Neural crest cell (in vitro differentiated cells): ENCODE measurements at places on chromosomes 2 and 18.

DNA sequence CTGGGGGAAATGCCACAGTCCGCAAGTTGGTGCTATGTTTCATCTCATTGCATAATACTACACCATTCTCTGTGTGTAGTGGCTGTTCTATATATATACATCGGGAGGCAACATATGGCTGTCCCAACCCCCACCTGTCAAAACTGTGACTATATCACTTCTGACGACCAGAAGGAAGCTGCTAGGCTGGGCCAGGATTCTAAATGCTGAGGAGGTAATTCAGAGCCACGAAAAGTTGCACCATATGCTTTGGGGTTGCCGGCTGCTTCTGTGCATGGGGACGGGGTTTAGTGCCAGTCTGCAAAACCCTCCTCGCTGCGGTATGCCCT is 117.3 kb downstream of the MSH2 start:
- DNase-seq, result no peak

- DNase-seq, result no peak
Observed at GRCh38 chr2:42025151-42025582, 22.7 kb upstream of the PKDCC start.

DNA sequence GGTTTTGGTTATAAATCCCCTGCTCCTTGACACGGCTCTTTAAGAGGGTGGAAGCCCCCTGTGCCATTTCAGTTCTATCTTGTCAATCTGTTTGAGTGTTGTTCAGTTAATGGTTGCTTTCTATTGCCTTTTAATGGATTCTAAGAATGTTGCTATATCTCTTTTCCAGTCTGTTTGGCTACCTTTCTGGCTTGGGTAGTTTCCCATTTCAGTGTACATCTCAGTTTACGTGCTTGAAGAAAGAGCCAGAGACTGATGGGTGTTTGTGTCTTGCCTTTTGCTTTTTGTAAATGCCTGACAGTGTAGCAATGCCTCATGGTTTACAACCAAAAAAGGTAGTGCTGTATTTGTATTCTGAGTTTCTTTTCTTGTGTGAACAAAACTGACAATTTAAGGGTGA is 45.3 kb downstream of the SPATS2L start:
- DNase-seq, result no peak

- DNase-seq, result peak; percentile 92
Observed at GRCh38 chr2:231713730-231714638, 5.7 kb downstream of the PTMA start.

- DNase-seq, result no peak
Observed at GRCh38 chr2:8570637-8571036, 111.2 kb upstream of the ID2 start.

DNA sequence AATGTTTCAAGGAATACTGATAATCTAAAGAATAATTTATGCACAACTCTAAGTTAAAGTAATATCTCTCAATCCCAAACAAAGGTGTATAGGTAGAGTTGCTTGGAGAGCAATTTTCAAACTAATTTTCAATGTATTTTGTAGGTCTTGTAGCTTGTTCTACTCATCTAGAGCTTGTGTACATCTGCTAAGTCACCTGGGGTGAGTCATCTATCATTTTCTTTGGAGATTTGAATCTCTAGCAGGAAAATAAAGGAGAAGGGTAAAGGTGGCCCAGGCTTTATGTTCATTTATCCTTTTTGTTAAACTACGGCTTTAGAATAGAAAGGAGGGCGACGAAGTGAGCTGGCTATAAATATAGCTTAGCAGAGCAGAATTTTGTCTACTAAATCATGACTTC is 76.8 kb upstream of the THUMPD2 start:
- no peak for DNase-seq

DNA sequence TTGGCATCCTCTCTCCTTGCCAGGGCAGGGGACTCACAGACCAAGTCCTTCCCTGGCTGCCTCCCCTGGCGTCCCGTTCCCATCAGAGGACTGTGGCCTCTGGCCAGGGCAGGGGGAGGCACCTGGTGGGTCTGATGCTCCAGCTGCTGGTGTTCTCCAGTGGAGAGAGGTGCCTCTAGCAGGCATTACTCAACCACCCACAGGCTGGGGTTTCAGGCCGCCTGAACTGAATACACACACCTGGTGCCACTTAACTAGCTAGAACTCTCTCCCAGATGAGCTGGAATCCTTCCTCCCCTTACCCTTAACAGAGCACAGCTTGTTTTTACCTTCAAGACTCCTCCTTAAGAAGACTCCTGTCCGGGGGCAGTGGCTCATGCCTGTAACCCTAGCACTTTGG is 37.7 kb upstream of the CNGA3 start:
- DNase-seq, result no peak

DNA sequence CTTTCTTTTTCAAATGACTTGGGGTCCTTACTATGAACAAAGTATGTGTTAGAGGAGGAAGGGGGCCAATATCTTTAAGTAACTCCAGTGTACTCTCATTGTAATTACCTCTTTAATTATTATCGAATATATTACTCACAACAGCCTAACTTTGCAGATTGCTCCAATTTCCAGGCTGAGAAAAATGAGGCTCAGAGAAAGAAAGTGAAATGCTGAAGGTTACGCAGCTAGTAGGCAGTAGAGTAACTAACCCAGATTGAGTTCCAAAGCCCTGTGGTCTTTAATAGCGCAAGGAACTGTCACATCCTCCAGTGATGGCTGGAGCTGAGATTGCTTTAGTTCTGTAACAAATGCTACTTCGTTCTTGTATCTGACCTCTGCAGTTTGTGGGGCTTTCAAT is 2.2 kb upstream of the GYPC start:
- DNase-seq, result no peak

GRCh38 chr2:119157850-119158511 is 570 bp downstream of the C1QL2 start:
- no peak for DNase-seq

GRCh38 chr2:172296267-172297046 is 130.9 kb upstream of the ITGA6 start:
- no peak for DNase-seq

DNA sequence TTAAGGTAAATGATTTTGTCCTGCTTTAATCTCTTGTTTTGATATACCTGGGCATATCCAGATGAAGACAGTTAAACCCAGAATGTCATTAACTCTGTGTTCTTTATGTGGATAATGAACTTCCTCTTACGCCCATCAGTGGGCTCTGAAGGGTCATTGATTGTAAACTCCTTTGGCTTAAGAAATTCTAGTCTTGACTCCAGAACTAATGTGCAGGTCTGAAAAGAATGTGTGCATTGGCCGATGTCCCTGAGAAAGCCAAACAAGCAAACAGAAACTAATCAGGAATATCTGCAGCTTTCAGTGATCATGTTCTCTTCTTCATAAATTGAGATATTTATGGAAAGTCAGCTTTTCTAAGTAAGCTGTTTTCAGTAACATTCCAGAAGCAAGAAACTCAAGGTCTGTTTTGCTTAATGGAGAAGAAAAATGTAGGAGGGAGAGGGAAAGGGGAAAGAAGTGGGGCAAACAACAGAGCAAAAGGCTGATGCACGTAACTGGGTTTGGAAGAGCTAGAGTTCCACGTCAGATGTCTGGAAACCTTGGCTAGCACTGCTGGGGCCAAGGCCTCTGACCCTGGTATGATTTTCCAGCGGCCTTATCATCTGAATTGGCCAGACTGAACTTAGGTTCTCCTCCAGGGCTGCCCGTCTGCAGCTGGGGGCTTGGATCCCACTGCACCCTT is 61.3 kb upstream of the FHL2 start:
- DNase-seq, result no peak

DNA sequence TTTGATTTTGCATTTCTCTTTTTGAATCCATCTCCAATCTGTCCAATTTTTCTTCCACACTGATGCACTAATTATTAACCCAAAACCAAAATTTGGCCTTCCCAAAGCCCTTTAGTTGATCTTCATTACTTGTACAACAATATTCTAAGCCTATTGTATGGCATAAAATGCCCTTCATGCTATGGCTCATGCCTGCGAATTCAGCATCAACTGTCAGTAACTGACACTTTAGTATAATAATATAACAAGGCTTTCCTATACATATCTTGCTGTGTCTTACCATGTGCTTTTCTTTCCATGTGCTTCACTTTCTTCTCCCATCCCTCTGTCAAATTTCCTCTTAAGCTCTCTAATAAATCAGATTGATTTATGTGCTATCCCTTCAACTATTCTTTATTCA is 154.0 kb upstream of the TFPI start:
- no peak for DNase-seq

DNA sequence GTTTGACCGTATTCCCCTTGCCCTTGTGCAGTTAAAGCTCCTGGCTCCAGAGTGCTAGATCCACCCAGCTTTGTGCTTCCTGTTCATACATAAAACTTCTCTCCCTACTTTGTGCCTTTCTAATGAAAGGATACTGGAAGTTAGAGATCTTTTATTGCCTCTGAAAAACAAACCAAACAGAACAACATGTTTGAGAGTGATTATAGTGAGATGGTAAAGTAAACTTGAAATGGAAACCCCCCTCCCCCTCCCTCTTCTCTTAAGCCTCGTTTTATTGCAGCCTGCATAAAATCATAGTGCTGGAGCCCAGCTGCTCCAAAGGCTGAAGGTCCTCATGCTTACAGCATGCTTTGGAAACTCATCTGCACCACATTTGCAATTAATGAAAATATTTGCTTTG is 125.1 kb downstream of the TANC1 start:
- no peak for DNase-seq

- peak; percentile 71 for DNase-seq
Observed at GRCh38 chr18:47754311-47755101, 176.0 kb downstream of the SMAD2 start.

- no peak for DNase-seq
Observed at GRCh38 chr2:178666458-178666857, 140.8 kb downstream of the TTN start.

GRCh38 chr2:106178716-106179115 is 15.4 kb downstream of the UXS1 start:
- no peak for DNase-seq

GRCh38 chr18:57915865-57916582 is 112.9 kb upstream of the ATP8B1 start:
- DNase-seq, result peak; percentile 2

DNA sequence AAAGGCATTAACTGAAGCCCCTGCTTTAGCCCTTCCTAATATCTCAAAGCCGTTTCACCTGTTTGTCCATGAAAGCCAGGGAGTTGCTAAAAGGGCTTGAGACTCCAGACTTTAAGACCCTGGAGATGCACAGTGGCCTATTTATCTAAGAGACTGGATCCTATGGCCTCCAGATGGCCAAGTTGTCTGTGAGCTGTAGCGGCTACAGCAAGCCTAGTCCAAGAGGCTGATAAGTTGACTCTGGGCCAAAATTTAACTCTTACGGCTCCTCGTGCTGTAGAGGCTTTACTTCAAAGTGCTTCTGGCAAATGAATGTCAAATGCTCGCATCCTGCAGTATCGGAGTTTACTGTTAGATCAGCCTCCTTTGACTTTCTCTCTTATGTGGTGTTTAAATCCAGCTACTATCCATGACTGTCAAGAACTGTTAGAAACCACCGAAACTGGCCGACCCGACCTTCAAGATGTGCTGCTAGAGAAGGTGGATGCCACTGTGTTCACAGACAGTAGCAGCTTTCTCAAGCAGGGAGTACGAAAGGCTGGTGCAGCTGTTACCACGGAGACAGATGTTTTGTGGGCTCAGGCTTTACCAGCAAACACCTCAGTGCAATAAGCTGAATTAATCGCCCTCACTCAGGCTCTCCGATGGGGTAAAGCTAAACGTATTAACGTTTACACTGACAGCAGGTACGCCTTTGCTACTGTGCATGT is 336.7 kb upstream of the CNTNAP5 start:
- DNase-seq, result no peak

- no peak for DNase-seq
Observed at GRCh38 chr2:145593991-145594614, 1074.2 kb upstream of the ZEB2 start.

- DNase-seq, result no peak
Observed at GRCh38 chr2:101433465-101433864, 41.4 kb downstream of the RFX8 start.

DNA sequence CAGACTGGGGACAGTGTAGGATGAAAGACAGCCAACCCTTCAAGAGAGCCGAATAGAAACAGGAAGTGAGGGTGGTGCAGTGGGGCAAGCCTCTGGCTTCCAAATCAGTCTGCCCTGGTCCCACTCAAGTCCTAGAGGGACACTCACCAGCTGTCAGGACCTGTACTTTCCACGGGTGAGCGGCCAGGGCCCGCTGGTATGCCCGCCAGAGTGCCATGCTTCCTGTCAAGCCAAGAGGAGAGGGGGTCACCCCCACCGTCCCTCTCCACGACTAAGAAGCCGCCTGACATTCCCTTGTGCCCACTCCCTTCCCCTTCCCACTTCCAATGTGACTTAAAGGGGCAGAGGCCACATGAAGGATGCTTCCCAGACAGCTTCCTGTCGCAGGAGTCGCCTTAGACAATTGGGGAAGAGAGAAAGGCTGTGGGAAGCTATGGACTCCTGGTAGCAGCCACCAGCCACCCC is 564 bp downstream of the MPV17 start:
- no peak for DNase-seq

GRCh38 chr18:60826346-60826745 is 453.8 kb upstream of the MC4R start:
- no peak for DNase-seq

DNA sequence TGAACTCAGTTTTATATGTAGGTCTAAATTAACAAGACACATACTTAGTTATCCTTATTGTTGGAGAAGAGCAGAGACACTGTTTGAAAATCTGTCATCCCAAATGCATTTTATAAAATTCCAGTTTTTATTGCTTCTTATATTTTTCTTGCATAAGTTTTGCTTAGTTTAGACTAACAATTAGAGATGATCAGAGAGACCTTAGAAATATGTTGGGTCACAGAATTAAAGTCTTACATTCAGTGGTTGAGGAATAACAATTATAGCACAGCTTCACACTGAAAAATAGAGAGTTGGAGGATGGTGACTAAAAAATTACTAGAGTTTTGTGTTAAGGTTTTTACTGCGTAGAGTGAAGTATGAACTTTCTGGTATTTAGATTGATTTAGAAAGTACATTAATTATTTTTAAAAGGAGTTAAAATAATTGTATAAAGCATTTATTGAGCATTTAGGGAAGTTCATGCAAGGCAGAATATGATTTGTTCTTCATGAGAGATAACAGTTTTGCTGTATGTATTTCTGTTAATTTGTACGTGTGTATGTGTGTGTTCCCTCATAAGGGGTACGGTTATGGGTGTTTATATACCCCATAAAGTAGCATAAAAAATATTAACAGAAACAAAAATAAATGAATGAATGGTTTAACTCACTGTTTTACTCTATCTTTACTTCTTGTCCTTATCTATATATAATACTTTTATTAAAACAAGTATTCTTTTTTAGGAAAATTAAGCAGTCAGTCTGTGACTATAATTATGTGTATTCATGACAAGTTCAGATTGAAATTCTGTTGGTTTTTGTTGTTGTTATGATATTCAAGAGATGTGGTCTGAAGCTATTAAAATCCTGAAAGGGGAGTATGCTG is 31.2 kb downstream of the DDX1 start:
- DNase-seq, result no peak

- DNase-seq, result no peak
Observed at GRCh38 chr2:170425281-170425751, 247.4 kb downstream of the MYO3B start.

GRCh38 chr2:852168-852567 is 98.5 kb upstream of the SNTG2 start:
- DNase-seq, result no peak
